ENCODE measurements at places on chromosomes 1 and 21.

DNA sequence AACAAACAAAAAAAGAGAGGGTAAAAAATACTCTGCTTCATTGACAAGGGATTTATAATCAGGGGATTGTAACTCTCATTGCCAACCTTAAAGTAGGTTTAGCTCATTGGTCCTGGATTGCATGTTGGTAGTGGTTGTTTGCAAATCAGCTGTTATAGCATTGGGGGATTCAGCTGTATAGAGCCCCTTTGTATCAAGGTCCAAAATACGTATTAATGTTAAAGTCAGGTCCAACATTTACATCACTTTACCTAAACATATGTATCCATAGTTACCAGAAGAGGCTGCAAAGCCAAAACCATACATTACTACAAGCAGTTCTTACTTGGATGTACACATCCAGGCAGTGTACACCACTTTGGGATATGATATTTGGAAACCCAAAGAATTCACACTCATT is 29.4 kb downstream of the RPS27 start:
- DNase-seq, result no peak

GRCh38 chr1:237700181-237700580 is 190.5 kb downstream of the ZP4 start:
- no peak for DNase-seq

DNA sequence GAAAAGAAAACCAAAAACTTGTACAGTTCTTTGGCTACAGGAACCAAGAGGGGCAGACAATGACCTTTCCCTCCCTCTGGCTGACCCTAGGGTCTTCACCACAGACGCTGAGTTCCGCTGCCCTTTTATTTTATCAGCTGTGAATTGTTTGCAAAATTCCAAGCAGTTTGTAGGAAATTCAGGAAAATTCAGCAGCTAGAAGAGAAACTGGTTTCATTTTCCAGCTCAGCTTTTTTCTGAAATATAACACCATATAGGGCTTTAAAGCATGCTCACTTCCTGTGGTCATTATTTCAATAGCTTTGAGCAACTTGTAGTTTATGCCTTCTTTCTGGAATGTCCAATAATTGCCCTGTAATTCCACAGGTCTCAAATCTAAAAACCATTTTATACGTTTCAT is 5.5 kb upstream of the PIK3R3 start:
- DNase-seq, result no peak

GRCh38 chr1:224402472-224403036 is 32.0 kb downstream of the WDR26 start:
- no peak for DNase-seq

DNA sequence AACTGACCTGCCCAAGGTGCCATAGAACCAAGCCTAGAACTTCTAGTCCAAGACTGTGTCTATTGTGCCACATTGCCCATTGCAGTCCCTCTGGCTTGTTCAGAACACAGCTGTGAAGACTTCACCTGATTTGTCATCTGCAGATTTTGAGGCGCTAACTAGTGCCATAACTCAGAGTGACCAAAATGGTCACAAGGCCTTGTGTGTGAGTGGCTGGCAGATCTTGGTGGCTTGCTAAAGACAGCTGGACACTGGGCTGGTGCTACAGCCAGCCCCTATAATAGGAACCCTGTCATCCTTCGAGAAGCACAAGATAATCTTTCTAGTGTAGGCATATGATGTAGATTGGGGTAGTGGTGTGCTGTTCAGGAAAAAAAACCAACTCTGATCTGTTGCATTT is 63.7 kb upstream of the IFNLR1 start:
- no peak for DNase-seq
